Urothelium cell line (cell line): ENCODE measurements at places on chromosomes 12 and 14.

- DNase-seq, result no peak
Measured at GRCh38 chr12:47882781-47883546, 21.8 kb downstream of the VDR start.

DNA sequence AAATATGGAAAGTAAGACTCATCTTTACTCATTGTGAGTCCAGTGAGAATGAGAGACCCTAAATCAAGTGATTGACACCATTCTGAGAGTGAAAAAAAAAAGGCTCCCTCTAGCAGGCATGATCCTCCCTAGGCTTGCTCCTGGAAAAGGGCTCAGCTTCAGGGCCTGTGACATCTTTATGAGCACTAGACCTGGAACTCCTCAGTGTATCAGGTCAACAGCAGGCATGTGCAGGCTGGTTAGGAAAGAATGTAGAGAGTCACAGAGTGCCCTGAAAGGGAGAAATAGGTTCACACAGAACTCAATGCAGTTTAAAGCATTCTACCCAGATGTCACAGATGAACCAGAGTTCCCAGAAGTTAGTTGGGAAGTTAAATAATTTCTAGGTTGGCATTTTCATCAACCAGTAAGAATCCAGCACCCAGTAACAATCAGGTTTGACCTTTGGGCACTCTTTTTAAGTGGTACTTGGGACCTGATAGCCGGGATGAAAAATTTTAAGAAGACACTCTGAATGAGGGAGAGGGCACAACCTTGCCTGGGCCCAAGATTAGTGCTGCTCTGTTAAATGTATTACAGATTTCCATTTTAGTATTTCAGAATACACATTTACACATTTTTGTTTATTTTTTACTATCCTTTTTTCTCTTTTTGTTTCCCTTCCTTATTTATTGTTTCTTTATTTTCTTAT is 828.8 kb downstream of the C12orf50 start:
- no peak for DNase-seq

GRCh38 chr12:2212537-2212936 is 159.8 kb downstream of the CACNA1C start:
- DNase-seq, result no peak

GRCh38 chr12:122215771-122216170 is 10.1 kb downstream of the DIABLO start:
- no peak for DNase-seq

GRCh38 chr12:107228076-107228475 is 134.7 kb upstream of the CRY1 start:
- no peak for DNase-seq

DNA sequence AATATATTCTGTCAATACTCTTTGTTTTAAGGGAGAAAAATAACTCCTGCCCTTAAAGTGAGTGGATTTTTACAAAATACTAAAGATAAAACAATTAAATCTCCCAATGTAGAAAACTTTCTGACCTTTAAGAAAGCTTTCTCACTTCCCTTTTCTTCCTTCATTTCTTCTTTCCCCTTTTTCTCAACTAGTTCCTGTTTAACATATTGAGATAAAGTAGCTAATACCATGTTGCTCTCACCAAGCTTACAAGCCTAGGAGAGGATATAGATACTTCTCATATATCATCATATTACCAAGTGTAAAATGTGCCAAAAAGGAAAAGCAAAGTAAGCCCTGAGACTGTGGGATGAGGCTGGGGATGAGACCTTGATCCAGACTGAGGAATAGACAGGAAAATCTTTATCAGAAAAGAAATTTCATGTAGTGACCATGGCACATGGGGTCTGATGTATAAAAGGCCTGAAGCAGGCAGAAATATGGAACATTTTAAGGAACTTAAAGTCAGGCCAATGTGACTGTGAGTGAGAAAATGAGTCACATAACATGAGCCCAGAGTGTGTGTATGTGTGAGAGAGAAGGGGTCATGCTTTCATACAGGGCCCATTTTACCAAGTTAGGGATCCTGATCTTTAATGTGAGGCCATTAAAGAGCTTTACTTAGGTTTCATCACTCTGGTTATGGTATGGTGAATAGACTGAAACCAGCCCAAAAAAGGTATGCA is 1.6 kb upstream of the RPL10L start:
- no peak for DNase-seq

GRCh38 chr12:49643961-49644619 is 20.7 kb downstream of the PRPF40B start:
- no peak for DNase-seq

- DNase-seq, result no peak
Measured at GRCh38 chr12:111699-112493, 45.3 kb downstream of the IQSEC3 start.

- DNase-seq, result no peak
Measured at GRCh38 chr14:71716041-71716772, 216.0 kb upstream of the RGS6 start.
